Pulmonary artery endothelial cell (primary cell): ENCODE measurements at places on chromosomes 5 and 9. TPM values are rescaled to one million over a fixed set of nuclear protein-coding genes. Genes with fewer than 3 reads are reported as not detected.

Gene WWC1
- total RNA-seq = 0.04 and 0.33 TPM in 2 replicates

Gene RNF183
- total RNA-seq = not detected in 2 replicates

Gene FCHSD1
- total RNA-seq = 20.0 and 22.9 TPM in 2 replicates

Gene EGFLAM
- total RNA-seq = 0.53 and 0.59 TPM in 2 replicates

Gene PCDHGA3
- total RNA-seq = 0.21 and 0.26 TPM in 2 replicates

Gene SRA1
- total RNA-seq = 19.7 and 28.1 TPM in 2 replicates

Gene HSPB3
- total RNA-seq = not detected in 2 replicates

Gene SLC25A51
- 79.3 and 119 TPM in 2 replicates for total RNA-seq

Gene NR2F1-AS1
- 15.0 and 17.1 TPM in 2 replicates for total RNA-seq

Gene KDM3B
- 47.4 and 52.0 TPM in 2 replicates for total RNA-seq

Gene SLC6A18
- not detected in 2 replicates for total RNA-seq

Gene ADAMTS6
- 73.1 and 117 TPM in 2 replicates for total RNA-seq

Gene CCNO
- 0.32 and 0.73 TPM in 2 replicates for total RNA-seq

Gene ZFP2
- 0.26 and 0.53 TPM in 2 replicates for total RNA-seq

Gene STX17
- 12.9 and 16.7 TPM in 2 replicates for total RNA-seq

Gene FOXD1
- 0.20 and 1.1 TPM in 2 replicates for total RNA-seq

Gene KIF4B
- total RNA-seq = 0.13 and 0.21 TPM in 2 replicates
